ENCODE measurements at places on chromosomes 11 and 22.
A peak's percentile ranks its signal among the peaks of the same experiment; 100 is the strongest.

GRCh38 chr11:76591416-76591815 is 79.1 kb downstream of the LRRC32 start:
- no peak for DNase-seq

GRCh38 chr22:26845021-26845743 is 187.8 kb downstream of the MIAT start:
- DNase-seq = no peak

DNA sequence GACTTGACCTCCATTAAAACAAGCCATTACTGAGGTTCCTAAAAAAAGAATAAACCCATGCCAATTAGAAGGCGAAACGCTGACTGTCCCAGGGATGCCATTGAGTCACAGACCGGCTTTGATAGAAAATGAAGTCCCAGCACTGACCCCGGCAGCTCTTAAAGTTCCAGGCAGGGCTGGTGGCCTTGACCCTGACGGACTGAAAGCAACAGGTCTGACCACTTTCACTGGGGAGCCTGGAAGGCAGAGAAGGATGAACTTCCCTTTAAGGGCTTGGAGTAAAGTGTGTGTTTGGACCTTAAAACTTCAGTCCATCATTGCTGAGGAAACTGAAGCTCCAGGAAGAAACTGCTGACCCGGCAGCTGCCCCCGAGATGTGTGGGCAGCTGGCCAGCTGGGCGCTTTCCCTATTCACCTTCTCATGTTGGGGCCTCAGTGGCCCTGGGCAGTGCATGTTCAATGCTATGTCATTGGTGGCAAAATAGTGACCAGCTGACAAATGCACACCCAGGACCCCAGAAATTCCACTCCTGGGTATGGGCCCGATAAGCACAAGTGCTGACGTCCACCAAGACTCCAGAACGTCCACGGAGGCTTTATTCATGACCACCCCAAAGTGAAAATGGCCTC is 18.9 kb upstream of the EFCAB6 start:
- no peak for DNase-seq

DNA sequence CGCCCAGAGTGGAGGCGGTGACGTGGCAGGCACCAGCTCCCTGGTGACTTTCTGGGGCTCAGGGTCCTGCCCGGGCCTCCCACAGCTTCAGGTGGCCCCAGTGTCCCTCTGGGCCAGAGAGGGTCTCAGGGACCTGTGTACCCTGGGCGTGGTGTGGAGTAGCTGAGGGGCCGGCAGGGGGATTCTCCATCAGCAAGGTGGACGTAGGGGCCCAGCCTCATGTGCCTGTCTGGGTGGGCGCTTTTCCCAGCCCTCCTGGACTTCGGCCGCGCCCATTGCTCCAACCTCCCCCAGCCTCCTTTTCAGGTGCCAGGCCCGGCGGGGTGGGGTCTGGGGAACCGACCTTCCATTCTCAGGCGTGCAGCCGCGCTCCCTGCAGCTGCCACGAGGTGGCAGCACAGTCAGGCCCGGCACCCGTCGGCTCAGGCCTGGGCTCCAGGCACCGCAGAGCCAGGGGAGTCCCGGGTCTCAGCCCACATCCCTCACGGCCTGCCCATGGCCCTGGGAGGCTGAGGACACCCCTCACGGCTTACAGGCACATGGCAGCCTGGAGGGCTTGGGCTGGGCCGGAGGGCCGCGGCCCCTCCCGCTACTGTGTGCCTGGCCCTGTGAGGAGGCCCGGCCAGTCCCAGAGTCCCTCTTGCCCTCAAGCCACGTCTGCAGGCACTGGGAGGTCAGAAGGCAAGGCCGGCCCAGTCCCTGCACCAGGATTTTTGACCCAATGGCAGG is 19.9 kb upstream of the MUC5B start:
- peak; percentile 19 for DNase-seq

- DNase-seq = no peak
These were observed 1.0 kb downstream of the FUT4 start for GRCh38 chr11:94544646-94545263.

- DNase-seq = no peak
These were observed 159.1 kb downstream of the WNT11 start for GRCh38 chr11:76047231-76047630.

- no peak for DNase-seq
These were observed 3.3 kb downstream of the LTO1 start for GRCh38 chr11:69671734-69672465.

DNA sequence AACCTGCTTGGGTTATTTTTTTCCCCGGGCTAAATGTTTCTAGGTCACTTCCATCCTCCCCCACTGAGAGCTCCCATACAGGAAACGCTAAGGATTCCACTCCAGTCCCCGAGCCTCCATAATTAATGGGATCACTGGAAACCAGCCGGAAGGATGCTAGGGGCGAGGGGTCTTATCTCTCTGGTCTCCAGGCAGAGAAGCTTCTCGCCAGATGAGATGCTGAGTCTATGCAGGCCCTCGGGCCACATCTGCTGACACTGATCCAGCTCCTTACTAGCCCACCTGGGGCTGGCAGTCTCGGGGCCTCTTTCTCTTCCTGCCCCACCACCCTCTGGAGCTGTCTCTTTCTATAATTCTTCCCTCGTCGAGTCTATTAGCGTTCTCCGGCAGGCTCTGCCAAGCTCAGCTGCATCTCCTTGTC is 125.9 kb upstream of the SYT13 start:
- no peak for DNase-seq

- DNase-seq = no peak
These were observed 81.9 kb upstream of the HEPHL1 start for GRCh38 chr11:93939084-93939760.

- no peak for DNase-seq
These were observed 11.2 kb downstream of the LARGE1 start for GRCh38 chr22:33909075-33909458.

DNA sequence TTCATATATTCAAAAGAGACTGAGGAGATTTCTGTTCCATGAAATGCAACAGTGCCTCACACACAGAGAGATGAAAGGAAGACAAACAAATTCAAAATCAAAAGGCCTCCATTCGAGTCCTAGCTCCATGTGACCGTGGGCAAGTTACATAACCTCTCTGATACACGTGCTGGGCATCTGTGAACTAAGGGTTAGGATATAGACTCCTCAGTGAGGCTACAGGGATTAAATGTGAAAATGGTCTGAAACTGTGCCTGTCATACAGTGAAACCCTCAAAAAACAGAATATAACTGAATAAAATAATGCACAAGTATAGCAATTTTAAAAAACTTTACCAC is 111.8 kb upstream of the MTMR2 start:
- no peak for DNase-seq

- no peak for DNase-seq
These were observed 658 bp downstream of the ACY3 start for GRCh38 chr11:67649634-67650510.

DNA sequence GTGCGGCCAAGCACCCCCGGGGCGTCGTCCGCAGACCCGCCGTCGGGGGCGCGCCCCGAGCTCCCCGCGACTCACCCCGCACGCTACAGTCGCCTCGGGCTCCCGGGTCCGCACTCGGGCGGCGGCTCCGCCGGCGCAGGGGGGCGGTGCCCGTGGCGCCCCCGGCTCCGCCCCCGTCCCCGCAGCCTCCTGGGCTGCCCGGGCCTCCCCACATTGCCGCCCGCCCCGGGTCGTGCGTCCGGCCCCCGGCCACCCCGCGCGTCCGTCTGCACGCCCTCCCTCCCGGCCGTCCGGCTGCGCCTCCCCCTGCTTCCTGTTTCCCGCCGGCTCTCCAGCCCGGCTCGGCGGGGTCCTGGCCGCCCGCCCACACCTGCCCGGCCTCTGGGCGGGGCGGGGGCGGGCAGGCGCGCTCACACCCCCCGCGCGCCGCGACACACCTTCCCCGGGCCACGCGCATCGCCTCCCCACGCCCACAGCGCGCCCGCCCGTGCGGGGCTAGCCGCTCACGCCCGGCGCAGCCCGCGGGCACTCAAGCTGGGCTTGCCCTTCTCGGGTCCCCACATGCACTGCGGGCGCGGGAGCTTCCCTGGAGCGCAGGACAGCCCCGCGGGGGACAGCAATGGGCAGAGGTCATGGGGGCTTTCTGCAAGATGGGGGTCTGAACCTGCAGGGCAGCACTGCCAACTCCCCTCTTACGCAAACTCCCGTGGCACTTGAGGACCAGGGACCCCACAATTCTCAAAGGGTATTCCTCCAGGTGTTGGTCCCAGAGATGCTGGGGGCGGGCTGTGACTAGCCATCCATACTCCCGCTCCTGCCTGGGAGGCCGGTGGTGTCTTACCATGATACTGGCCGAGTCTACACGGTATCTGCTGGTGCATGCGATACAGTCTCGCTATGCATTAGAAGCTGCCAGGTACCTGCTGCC is at the start of gene CARD10:
Gene CARD10, minus strand, starts transcription at position 148 of the 928 bp plus-strand sequence. CDS start 215 bp downstream, outside the sequence.
- DNase-seq = no peak

GRCh38 chr22:22045571-22046335 is 63.2 kb upstream of the TOP3B start:
- no peak for DNase-seq

DNA sequence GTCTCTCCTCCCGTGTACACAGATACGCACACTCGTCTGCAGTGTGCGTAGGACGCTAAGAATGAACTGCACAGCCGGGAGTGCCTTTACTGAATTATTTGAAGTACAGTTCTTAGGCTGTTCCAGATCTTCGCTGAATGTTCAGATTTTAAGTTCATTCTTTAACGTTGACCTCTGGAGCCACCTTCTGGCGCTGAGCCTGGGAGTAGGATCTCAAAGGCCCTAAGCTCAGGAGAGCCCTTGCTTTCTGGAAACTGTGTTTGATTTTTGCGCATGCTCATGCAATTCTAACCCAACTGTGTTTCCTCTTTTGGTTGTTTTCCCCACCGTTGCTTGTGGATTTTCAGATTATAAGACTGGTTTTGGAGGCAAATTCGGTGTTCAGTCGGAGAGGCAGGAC is 22.8 kb downstream of the CTTN start:
- DNase-seq = no peak

DNA sequence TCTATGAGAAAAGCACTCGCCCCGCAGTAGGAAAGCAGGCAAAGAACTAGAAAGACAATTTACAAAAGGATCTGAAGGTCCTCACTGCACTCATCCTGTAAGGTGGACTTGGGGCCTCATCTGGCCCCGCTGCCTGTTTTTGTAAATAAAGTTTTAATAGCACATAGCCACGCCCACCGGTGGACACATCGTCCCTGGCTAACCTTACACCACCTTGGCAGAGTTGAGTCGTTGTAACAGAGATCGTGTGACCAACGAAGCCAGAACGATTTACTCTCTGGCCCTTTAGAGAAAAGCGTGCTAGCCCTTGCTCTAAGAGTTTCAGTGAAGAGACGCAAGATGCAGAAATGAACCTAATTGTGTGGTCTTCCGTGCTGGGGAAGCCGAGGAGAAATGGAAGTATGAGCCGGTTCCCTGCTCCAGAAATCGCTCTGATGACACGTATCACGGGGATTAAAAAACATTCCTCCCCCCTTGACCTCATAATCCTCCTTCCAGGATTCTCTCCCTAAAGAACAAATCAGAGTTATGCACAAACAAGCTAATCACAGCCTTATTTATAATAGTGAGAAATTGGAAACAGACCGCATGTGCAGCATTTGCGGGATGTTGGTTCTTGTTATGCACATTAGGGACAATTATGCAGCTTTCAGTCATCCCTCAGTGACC is 80.1 kb downstream of the CDKN1C start:
- DNase-seq = no peak

DNA sequence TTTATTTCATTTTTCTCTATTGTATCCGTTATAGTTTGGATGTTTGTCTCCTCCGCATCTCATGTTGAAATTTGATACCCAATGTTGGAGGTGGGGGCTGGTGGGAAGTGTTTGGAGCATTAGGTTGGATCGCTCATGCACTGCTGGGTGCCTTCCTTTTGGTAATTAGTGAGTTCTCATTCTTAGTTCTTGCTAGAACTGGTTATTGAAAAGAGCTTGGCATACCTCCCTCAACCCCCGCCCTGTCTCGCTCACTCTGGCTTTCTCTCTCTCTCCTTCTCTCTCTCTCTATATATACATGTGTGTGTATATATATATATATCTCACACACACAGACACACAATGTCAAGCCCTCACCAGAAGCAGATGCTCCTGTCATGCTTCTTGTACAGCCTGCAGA is 978.7 kb downstream of the DLG2 start:
- DNase-seq = no peak

DNA sequence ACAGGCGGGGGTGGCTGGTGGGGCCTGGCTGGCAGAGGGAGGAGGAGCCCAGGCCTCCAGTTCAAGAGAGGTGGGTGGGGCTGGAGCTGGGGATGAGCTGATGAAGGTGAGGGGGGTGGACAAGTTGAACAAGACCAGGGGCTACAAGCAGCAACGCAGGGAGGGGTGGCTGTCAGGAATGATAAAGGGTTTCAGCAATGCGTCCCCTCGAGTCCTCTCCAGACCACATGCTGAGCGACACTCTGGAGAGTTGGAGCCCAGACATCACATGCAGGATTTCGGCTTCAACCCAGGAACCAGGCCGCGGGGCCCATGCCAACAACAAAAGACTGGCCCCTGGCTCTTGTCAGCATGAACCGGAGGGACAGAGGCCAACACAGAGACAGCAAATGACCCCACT is 480.3 kb downstream of the BRD1 start:
- no peak for DNase-seq

DNA sequence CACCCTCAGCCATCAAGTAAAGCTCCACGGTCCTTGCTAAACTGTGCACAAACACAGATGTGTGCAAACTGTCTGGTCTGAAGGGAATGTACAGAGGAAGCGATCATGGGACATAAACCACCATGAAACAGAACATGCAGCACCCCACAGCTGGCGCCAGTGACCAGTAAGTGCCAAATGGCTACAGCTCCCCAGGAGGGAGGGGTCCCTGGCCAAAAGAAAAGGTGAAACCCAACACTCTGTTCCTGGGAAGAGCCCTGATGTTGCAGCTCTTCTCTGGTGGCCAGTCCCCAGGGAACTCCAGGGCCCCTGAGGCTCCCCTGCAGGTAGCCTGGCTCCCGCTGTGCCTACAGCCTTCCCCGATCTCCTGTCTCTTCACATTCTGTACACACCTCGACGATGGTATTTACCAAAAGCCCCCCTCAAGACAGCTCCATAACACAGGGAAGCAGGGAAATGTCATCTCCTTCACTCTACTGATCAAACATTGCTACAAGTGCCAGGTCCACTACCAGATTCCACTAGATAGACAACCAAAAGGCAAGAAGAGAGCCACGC is 2.9 kb downstream of the DGCR6L start:
- DNase-seq = no peak

DNA sequence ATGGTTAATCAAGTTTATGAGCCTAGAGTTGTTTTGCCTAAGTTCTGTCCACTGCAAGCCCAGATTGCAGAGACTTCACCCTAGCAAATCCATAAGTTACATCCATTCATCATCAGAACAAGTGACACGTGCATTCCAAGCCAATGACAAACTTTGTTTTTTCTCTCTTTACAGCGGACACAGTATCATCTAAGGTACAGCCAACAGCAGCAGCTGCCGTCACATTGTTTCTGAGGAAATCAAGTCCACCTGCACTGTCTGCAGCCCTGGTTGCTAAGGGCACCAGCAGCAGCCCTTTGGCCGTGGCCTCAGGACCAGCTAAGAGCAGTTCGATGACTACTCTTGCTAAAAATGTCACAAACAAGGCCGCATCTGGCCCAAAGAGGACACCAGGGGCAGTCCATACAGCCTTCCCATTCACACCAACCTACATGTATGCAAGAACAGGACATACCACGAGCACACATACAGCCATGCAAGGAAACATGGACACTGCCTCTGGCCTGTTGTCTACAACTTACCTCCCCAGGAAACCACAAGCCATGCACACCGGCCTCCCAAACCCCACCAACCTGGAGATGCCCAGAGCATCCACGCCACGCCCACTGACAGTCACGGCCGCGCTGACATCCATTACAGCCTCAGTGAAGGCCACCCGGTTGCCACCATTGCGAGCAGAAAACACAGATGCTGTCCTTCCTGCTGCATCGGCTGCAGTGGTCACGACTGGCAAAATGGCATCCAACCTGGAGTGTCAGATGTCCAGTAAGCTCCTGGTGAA is 155.8 kb downstream of the C11orf91 start:
- DNase-seq = no peak

- DNase-seq = no peak
These were observed 670.2 kb downstream of the OPCML start for GRCh38 chr11:132862137-132862536.
